CD4-positive, alpha-beta T cell treated with Interleukin-4 for 4 hours (primary cell): ENCODE measurements at places on chromosomes 5 and 9.

- DNase-seq: no peak
Observed at GRCh38 chr9:124333203-124333579, 75.4 kb downstream of the NEK6 start.

DNA sequence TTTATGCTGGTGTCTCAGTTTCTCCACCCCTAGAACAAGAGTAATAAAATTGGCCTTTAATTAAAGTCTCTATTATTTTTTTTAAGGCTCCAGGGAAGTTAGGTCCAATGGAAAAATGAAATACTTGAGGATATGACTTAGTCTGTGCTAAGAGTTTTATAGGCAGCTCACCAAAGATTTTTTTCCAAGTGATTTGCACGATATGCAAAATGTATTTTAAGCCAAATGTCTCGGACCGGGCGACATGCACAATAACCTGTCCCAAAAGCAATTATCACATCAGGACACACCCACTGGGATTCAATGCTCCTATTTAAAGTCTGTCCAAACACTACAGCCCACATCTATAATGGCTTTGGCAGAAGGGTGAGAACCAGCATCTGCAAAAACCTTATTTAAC, 136.1 kb upstream of the ANKH start:
- DNase-seq: no peak

- no peak for DNase-seq
Observed at GRCh38 chr9:121576281-121577075, 75.0 kb upstream of the DAB2IP start.

DNA sequence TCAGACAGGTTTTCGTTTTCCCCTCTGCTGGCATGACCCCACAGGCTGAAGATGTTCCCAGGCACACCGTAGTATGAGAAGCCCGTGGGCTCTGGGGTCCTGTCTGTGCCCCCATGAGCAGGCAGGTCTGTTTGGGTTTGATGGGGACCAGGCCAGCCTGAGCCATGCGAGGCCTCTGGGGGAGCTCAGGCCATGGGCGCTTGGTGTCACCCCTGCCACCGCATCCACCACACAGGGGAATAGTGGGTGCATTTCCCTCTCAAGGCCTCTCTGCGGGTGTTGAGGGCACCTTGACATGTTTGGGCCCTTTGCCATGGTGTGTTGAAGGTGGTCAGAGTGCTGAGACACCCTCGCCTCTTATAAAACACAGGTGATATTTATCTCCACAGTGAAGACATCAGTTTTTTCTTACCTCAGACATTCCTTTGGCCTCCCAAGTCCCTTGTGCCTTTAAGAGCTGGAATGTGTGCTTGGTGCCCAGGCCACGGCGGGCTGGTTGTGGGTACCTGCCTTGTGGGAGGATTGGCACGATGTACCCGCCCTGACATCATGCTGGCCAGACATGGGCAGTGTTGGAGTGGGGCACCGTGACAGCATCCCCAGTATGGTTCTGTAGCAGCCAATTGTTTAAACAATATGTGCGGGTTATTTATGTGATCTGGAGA, 68.3 kb downstream of the WNK2 start:
- DNase-seq: no peak

GRCh38 chr5:96146675-96147074, 185.0 kb upstream of the ELL2 start:
- DNase-seq: no peak

DNA sequence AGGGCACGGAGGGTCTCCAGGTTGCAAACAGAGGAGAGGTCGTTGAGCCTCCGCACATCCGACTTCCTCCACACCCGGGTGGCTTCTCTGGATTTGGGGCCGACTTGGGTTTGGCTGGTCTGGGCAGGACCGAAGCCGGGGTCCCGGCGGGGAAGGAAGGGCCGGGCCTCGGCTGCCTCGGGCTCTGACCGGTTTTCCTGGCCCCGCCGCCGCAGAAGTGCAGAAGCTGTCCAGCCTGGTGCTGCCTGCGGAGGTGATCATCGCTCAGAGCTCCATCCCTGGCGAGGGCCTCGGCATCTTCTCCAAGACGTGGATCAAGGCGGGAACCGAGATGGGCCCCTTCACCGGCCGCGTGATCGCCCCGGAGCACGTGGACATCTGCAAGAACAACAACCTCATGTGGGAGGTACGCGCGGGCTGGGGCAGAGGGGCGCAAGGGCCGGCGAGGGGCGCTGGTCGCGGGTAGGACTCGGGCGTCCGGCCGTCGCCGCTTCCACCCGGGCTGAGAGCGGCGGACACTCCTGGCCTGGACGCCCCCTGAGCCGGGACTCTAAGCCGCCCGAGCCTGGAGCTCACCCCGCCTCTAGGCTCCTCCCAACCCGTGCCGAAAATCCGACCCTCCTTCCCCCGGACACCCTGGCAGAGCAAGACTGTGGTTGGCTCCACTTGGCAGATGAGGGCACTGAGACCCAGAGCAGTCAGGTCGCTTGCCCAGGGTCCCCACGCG, 2.2 kb downstream of the PRDM12 start:
- DNase-seq: no peak

- no peak for DNase-seq
Observed at GRCh38 chr9:88503845-88504764, 30.9 kb upstream of the NXNL2 start.

DNA sequence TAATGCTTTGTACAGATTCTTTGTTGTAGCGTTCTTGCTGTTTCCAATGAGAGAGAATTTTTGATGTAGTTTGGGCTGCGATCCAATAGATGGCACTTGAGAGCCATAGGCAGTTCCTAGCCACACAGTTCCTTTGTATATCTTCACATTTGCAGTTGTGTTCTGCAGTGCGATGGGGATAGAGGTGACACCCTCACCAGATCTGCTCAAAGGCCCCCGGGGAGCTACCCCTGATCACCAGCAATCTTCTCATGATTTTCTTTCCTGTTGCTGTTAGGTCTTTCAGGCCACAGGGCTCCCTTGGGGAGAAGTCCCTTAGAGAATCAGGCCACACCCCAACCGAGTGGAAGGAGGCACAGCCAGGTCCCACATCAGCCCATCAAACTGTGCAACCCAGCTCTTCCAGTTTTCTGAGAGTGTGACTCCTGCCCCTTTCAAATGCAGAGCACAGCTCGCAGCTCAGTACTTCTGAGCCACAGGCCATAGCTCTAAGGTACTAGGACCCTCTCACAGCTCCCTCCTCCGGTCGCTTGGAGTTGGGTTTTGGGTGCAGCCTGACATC, 353.7 kb downstream of the SLCO4C1 start:
- DNase-seq: no peak

GRCh38 chr9:3733039-3733408, 207.2 kb upstream of the RFX3 start:
- no peak for DNase-seq

DNA sequence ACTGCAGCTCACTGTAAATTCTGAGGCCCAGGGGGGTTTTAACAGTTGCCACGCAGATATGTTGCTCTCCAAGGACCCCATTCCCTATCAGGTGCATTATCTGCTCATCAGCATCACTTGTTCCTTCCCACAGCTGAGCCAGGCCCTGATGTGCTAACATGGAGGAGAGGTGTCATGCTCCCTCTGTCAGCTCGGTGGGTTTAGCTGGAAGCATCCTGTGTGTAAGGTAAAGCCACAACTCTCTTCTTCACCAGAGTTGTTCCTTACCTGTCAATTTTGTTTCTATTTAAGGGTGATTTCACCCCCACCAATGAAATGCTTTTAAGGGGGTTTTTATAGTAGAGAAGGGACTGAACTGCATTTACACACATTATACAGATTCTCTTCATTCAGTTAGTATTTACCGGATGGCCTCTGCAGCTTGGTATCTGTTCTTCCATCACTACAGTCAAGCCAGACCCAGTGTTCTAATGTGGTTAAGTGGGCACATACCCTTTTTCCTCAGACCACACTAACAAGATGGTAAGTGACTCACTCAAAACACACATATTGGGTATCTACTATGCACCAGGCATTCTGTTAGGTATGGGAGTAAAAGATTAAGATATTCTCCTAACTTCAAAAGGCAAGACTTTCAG, 205.4 kb downstream of the DCP2 start:
- no peak for DNase-seq

DNA sequence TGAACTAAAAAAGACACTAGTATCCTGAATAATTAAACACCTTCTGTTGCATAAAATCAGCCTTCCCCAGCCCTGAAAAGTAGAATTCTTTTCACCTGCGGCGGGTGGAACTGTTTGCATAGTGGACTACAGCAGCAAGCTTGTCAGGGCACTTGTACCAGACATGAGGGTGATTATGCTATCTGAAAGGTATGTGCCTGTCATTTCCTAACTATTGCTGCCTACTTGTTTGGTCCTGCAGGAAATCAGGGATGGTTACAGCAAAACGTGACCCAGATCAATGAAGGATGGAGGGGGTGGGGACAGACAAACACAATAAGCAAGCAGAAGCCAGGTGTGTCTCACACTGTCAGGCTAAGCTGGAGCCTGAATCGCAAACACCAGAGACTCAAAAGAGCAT, 385.6 kb downstream of the MLLT3 start:
- DNase-seq: no peak

DNA sequence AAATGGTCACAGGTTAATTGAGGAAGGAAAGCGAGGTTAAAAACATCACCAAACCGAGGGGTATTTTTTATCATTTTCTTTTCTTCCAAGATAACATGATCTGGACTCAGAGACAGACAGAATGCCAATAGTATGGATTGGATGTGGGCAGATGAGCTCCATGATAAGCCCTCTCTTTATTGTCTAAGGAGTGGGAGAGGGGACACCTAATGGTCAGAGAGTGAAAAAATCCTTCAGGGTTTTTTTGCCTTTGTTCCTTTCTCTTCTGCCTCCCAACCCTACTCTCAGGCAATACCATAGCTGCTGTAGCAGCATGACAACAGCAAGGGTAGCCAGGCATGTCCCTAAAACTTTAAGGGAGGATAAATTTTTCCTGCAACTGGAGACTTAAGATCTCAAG, 94.7 kb downstream of the DIRAS2 start:
- DNase-seq: no peak

DNA sequence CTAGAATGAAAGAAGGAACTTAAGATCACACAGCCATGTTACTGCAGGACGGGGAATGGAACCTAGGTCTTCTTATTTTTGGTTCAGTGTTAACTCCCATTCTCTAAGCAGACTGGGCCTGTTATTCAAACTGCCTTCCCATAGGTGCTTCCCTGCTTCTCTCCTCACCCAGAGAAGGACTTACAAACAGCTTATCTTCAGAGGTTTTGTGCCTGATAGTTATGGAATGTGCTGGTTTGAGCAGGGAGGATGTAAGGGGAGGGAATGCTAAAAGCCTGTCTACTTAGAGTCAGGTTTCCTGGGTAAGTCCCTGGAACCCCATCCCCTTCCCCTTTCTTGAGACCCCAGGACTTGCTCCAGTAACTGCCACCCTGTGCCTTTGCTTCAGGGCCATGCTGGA, 4.2 kb upstream of the PSMD5 start:
- no peak for DNase-seq

DNA sequence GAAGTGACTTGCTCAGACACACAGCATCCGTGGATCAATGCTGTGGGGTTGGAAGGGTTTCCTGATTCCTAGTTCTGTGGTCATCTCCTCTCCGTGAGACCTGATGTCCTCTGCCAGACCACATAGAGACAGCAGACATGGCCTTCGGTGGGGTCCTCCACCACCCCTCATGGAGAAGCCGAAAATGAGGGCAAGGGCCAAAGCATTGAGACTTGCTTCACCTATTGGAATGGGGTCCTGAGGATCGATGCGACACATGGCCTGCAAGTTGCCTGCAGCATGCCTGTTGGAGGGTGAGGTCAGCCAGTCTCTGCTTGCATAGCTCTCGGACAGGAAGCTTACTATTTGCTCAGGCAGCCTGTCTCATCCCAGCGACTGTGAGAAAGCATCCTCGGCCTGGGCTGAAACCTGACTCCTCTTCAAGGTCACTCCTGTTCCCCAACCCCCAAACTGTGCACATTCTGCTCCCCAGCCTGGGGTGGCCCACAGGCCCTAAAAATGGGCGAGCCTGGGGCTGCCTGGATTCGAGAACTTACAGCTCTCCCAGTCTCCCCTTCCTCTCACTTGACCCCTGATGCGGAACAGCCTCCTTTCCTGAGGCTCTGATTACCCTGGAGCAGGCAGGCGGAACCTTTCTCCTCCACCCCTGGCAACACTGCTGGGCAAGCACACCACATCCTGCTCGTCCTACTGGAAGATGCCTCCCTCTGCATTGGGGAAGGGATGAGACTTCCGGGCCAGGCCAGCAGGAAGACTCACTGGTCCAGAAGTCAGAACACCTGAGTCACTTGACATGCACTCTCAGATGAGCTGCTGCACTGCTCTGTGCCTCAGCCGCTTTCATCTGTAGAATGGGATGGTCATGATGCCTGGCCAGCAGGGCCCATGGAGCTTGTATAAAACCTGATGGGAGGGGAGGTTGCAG, 186.9 kb downstream of the RGS3 start:
- no peak for DNase-seq

DNA sequence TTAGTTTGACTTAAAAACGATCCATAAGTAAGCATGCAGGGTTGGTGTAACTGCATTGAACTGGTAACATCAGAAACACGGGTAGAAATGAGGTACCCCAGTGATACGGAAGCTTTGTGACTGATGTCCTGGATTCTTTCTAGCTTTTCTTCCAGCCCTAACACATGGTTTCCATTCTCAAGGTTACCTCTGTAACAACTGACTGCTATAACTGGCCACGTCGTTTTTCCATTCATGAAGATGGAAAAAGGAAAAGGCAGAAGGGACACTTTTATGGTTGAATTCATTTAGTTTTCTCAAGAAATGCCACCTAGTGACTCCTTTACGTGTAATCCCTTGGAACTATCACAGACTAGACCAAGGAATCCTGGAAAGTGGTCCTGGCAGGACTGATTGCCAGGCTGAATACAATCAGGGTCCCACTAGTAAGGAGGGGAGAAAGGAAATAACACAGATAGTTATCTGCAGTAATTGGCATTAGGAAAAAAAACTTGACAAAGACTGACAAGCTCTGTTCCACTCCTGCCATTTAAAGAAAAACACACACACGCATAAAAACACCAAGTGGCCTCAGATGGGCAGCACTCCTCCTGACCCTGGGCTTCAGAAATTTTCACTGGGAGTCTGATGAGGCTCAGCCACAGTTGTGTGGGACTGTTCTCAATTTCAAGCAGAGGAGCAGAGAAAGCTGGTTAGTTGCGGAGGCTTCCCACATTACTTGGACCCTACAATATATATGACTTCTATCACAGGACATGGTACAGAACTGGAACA, 77.5 kb upstream of the ZNF169 start:
- DNase-seq: no peak

- no peak for DNase-seq
Observed at GRCh38 chr9:81759680-81760215, 70.4 kb upstream of the TLE1 start.

- no peak for DNase-seq
Observed at GRCh38 chr5:7548596-7548995, 152.7 kb downstream of the ADCY2 start.

DNA sequence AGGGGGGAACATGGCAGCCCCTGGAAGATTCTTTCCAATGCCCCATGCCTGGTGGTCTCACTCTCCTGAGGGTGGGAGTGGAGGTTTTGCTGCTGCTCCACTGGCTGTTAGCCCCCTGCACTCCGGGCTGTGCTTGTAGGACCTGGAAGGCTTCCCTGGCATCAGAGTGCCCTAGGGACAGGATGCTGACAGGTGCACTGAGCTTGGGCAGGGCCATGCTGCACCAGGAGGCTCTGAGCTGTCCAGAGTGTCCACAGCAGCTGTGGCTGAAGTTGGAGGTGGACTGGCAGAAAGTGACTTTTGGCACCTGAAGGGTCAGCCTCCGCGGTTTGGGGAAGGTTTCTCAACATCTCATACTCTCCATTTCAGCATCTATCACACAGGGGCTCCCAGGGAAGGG, 249.1 kb downstream of the GADD45G start:
- no peak for DNase-seq

- DNase-seq: no peak
Observed at GRCh38 chr9:118236625-118237024, 532.4 kb downstream of the TLR4 start.

GRCh38 chr9:3367185-3367584, 158.6 kb downstream of the RFX3 start:
- DNase-seq: no peak
